SW 1271 (cell line): ENCODE measurements at places on chromosomes 12 and 14.

DNA sequence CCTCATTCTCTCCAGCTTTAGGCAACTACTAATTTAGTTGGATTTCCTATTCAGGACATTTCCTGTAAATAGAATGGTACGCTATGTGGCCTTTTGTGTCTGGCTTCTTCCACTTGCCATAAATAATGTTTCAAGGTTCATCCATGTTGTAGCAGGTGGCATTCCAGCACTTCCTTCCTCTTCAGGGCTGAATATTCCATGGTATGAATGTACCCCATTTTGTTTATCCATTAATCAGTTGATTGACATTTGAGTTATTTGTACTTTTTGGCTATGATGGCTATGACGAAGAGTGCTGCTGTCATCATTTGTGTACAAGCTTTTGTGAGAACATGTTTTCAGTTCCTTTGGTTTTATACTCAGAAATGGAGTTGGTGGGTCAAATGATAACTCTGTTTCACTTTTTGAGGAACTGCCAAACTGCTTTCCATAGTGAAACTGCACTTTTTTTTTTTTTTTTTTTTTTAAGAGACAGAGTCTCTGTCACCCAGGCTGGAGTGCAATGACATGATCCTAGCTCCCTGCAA lies 6.5 kb upstream of the CDK2AP1 start:
- no peak for DNase-seq

GRCh38 chr12:131989021-131989420 lies 39.3 kb downstream of the EP400 start:
- DNase-seq, result no peak

GRCh38 chr12:89215196-89215595 lies 137.1 kb downstream of the DUSP6 start:
- DNase-seq, result no peak

DNA sequence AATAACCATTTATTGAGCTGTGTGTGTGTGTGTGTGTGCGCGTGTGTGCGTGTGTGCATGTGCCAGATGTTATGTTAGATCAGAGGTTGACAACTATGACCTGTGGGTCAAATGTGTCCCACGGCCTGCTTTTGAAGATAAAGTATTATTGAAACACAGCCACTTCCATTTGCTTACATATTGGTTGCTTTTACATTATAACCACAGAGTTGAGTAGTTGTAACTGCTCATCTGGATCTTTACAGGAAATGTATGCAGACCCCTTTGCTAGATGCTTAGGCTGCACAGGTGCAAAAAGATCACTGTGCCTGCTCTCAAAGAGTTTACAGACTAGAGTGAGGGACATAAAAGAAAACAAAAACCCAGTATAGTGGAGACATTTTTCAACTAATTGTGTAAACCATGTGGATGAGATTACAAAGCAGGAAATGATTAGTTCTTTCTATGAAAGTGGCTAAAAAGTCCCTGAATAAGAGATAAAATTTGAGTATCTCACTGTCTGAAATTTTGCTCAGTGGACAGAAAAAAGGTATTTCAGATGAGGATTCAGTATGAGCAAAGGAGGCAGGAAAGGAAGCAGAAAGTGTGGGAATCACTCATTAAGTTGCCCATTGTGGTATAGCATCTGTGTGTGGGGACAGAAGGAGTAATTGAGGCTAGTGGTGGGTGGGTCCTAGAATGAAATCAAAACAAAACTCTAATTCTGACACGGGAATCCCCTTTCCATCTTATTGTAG lies 188.4 kb downstream of the PAH start:
- DNase-seq, result no peak

GRCh38 chr14:60304509-60304908 lies 55.5 kb downstream of the PPM1A start:
- DNase-seq, result no peak

GRCh38 chr12:64757771-64758170 lies 1.4 kb downstream of the GNS start:
- DNase-seq, result no peak

GRCh38 chr12:131046813-131047788 lies 93.4 kb downstream of the ADGRD1 start:
- DNase-seq, result no peak

- DNase-seq, result no peak
Measured at GRCh38 chr14:96901227-96901626, 104.0 kb downstream of the VRK1 start.

- DNase-seq, result peak; percentile 39
Measured at GRCh38 chr12:107134558-107134957, 41.2 kb upstream of the CRY1 start.

DNA sequence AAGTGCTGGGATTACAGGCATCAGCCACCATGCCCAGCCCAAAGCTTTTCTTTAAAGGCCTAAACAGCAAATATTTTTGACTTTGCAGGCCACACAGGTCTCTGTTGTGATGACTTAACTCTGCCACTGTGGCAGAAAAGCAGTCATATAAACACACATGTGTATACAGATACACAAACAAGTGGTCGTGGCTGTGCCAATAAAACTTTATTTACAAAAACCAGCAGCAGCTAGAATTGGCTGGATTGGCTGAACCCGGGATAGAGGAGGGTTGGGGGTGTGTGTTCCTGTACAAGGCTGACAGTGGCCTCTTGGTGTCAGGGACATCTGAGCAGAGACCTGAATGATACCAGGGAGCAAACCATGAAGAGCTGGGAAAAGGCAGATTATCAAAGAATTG lies 95.6 kb downstream of the NCOR2 start:
- no peak for DNase-seq

GRCh38 chr12:42481368-42481767 lies 108.2 kb downstream of the PRICKLE1 start:
- no peak for DNase-seq

GRCh38 chr12:41531147-41531829 lies 343.2 kb downstream of the PDZRN4 start:
- no peak for DNase-seq

DNA sequence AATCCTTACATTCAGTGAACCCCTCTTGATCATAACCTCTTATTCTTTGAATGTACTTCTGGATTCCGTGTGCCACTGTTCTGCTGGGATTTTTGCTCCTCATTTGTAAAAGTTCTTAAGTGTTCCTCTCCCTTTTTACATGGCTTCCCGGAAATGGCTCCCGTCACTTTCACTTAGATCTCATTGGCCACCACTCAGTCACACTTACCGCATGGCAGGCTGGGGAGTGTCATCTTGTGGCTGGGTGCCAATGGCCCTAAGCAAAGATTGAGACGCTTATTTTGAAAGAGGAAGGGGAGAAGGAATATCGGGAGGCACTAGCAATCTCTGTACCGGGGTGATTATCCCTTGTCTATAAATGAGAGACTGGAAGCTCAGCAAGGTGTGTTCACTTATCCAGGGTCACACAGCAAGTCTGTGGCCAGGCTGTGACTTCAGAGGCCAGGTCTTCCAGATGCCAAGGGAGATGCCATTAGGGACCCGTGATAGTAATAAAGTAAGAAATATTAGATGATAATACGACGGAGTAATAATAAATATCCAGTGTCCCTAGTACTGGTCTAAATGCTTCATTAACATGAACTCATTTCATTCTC lies 68.8 kb downstream of the RNFT2 start:
- no peak for DNase-seq

DNA sequence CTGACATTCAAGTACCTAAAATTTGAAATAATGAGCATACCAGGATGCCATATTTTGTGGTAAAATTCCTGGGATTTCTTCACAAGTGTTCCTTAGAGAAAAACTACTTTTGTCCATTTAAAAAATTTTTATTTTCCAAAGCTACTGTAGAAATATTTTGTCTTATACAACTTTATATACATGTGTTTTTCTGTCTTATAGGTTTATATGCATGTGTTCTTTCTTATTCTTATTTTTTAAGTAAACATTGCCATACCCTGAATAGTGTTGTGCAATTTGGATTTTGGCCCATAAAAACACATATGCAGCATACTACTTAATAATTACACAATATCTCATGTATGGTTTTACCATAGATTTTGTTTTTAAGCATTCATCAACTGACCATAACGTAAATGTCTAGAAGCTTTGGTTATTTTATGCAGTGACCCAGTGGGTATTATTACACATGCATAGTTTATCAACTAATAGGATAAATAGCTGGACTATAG lies 1107.4 kb upstream of the SEL1L start:
- no peak for DNase-seq

DNA sequence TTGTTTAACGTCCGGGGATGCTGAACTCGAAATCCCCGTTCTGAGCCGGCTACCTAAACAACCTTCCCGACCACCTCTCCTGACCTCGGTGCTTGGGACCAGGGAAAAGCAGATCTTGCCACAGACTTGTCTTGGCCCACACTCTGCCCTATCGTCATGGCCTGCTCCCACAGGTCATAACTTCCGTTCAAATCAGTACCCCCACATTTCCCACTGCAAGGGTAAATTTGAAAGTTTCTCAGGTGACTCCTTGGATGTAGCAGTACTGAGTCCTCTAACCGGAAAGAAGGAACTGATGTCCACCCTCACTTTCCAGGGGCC lies 612 bp upstream of the RBM23 start:
- no peak for DNase-seq

DNA sequence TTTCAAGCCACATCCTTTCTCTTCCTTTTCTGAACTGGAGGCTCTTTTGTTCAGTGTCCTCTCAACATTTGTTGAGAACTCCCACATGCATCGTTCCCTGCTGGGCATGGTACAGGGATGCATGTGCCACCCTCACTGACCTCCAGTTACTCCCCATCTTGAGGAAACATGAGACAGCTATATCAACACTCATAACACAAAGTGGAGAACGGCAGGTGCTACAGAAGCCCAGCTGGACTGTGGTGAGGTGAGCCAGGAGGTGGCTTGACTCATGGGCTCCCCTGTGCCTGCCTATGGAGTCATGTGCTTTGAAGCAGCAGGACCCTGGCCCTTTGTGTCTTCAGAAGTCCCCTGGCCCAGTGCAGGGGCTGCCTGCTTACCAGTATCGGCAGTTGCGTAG lies 9.7 kb downstream of the MYH6 start:
- no peak for DNase-seq

- DNase-seq, result no peak
Measured at GRCh38 chr12:47066278-47067025, 13.0 kb upstream of the PCED1B start.

DNA sequence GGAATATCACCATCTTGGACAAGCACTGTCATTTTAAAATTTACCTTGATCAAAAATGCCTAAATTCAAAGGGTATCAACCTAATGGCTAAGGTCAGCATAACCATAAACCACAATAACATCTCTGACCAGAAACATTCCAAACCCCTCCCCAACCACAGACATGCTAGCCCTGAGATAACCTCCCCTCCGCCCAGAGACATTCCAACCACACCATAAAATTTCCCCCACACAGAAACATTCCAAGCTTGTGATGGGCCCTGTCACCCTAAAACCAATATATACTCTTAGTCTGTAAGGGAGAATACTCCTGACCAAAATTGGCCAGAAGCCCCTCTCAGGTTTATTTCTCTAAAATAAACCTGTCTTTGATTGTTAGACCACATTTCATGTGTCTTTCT lies 17.7 kb downstream of the EPYC start:
- no peak for DNase-seq

DNA sequence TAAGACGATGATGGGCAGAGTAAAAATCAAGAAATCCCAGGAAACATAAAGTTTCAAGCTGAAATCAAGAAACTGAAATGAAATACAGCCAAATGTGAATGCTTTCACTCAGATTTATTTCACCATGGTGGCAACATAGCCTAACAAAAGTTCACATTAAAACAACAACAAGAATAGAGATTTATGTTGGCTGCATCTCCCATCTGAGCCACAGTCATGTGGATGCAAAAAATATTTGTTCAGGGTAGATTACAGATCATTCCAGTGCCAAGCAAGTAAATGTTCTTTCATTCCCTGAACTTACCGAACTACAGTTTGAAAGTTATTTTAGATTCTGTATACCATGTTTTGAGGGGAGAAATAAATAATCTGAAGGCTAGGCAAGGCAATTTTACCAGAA lies 159.9 kb upstream of the TMTC1 start:
- no peak for DNase-seq

GRCh38 chr14:47678157-47678556 lies 2.8 kb upstream of the MDGA2 start:
- no peak for DNase-seq

DNA sequence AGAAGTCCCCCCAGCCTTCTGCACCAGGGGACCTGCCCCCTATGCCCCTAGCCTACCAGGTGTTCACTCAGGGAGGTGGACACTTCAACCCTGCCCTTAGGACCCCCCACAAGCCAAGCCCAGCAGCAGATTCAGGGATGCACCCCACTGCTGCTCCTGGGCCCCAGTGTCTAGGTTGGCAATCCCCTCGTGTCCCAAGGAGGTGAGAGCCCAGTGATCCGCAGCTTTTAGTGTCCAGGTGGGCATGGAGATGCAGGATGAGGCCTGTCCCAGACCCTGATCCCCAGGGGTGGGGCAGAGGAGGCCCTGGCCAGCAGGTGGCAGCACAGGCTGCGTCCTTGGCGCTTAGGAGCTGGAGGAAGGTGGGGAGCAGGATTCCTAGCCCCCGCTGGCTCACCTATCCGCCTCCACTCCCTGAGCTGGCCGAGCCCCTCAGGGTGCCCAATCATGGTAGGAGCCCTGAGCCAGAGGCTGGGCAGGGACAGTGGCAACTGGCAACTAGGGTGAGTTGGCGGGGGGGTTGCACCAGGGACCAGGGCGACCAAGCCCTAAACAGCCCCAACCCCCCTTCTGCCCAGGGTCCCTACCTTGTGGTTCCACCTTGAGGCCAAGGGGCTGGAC lies 4.1 kb downstream of the CKB start:
- no peak for DNase-seq

- no peak for DNase-seq
Measured at GRCh38 chr14:74965486-74966153, 10.2 kb upstream of the PGF start.

DNA sequence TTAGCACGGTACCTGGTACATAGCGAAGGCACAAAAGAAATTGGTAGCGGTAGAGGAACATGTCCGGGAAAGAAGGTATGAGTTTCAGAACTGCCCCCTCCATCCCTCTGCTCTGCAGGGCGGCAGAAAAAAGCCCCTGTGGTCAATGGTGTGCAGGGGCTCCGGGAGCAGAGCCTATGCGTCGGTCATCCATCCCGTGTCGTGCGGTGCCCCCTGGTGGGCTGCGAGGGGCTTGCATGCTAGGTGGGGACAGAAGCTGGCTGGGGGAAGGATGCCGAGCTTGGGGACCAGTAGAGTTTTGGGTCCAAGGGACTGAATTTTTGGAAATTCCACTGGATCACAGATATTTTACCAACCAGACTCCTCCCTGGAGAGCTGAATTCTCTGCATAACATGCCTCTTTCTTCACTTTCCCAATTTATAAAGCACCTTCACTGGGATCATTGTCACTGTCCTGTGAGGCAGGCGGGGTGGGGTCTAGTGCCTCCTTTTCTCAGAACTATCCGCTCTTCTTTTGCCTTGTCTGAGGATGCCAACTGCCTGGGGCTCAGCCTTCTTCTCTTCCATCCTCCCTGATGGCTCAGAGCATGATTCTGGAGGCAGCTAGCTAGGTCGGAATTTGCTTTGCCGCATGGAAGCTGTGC lies 148.7 kb downstream of the SMOC1 start:
- peak; percentile 18 for DNase-seq

GRCh38 chr14:29242755-29243754 lies 476.5 kb downstream of the FOXG1 start:
- DNase-seq, result peak; percentile 7

DNA sequence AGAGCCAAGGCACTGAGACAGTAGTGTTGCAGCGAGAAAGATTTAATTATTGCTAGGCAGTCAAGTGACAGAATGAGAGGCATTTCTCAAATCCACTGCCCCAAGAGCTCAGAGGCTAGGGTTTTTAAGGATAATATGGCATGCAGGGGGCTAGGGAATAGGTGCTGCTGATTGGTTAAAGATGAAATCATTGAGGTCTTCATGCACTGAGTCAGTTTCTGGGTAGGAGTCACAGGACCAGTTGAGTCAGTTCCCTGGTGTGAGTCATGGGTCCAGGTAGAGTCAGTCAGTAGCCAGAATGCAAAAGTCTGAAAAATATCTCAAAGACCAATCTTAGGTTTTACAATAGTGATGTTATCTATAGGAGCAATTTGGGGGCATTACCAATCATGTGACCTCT lies 323.8 kb downstream of the RGS6 start:
- no peak for DNase-seq
